ENCODE measurements at places on chromosomes 16 and 17.

- no peak for DNase-seq
Measured at GRCh38 chr16:17184026-17184425, 286.7 kb downstream of the XYLT1 start.

DNA sequence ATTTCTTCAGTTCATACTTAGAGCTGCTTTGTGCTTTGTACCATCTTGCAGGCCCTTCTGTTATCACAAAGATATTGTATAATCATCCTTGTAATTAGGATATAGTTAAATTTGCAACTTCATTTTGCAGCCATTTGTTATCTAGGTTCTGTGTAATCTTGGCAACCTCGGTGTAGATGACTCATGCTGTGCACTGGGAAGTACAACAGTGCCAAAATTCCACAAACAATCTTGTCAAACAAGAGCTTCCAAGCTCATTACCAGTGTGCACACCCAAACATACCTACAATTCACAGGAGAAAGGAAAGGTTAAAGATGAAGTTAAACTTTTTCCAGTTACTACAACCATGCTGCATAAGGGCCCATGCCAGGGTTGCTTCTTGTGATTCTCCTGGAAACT is 1231.8 kb downstream of the CDH11 start:
- DNase-seq, result no peak

- no peak for DNase-seq
Measured at GRCh38 chr17:45905814-45906213, 11.5 kb downstream of the MAPT start.

DNA sequence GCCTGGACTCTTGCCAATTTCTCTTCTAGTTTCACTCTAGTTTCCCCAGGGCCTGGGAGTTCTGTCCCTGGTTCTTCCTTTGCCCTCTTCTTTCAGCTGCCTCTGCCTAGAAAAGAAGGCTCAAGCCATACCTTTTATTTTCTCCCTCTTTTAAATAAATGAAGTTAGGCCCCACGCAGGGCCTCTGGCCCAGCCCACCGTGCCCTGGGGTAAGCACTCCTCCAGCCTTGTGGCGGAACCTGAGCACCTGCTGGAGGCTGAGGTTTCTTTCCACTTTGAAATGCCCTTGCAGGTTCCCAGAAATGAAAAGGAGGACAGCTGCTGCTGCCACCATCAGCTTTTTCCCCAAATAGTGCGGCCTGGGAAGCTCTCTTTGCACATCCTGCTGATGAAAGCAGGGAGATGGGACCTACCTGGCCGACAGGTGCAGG is 139.4 kb downstream of the CCDC182 start:
- DNase-seq, result no peak

DNA sequence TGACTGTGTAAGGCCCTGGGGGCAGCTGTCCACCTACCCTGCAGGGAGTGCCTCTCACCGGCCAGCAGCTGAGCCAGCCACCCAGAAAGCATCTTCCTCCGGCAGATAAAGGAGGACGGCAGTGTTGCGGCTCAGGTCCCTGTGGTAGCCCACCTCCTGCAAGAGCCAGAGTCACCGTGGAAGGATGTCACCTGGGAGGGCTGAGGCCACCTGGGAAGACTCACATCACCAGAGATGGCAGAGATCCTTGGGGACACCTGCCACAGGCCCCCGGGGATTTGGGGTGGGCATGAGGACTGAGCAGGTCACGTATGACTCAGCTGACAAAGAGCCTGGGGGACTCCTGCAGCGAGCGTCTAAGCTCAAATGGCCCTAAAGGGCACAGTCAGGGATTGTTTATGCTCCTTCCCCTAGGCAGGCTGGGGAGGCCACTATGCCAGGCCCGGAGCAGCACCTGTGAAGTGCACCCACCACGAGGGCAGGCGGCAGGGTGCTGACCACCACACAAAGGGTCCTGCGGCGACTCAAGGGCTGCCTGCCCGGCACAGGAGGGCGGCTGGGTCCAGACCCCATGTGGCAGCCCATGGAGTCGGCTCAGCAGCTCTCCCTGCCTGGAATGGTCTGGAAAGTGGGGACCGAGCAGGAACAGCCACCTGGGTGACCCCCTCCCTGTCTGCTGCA is 44.1 kb downstream of the TNFRSF13B start:
- no peak for DNase-seq

GRCh38 chr17:65688307-65688706 is 126.9 kb upstream of the AXIN2 start:
- DNase-seq, result no peak

- no peak for DNase-seq
Measured at GRCh38 chr17:59028328-59028727, 78.4 kb downstream of the TRIM37 start.

- DNase-seq, result no peak
Measured at GRCh38 chr17:49512296-49513043, 17.4 kb downstream of the NGFR start.

DNA sequence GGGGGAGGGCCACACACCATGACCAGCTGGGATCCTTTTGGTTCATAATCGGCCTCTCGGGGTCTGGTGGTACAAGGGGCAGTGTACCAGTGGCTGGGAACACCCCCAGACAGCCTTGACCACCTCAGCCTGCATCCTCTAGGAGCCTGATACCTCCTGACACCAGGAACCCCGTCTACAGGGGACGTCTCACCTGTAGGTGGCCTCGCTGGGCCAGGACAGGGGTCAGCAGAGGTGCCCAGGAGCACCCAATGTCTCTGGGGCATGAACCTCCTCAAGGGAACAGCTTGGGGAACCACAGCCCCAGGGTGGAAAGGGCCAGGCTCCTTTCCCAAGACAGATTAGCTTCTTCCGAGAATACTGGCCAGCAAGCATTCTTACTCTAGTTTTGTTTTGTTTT is 2.5 kb upstream of the METRNL start:
- DNase-seq, result no peak

DNA sequence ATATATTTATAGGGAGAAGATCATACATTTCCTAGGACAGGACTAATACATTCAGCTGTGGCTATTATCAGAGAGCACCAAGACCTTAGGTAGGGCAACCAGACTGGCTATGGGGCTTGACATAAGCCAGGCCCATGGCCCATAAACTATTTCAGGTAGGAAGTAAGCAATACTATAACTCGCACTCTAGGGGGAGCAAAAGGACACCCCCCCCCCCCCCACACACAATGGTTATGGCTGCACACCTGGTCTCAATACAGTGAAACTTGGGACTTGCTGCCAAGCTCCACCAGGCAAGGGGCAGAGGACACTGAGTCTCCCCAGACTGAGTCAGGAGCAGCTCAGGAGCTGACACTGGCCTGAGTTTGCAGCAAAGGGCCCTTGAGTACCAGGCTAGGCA is 348.9 kb upstream of the ASIC2 start:
- DNase-seq, result no peak

GRCh38 chr17:59431601-59432000 is 100.1 kb downstream of the YPEL2 start:
- DNase-seq, result no peak

DNA sequence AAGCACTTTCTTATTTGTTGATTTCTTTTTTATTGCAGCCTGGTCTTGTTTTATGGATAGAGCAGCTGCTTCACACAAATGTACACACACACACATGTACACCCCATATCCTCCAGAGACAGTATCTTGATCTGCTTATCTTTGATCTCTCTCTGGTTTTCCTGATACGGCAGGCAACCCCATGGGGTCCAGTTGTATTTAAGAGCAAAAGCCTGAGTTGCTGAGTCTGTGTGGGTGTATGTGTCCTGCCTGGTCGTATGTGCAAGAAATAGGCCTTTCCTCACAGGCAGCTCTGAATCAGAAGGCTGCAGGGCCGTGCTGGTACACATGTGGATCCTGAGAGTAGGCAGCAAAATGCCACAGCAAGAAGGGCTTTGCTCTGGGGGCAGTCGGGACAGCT is 14.6 kb upstream of the LGALS9 start:
- no peak for DNase-seq

- DNase-seq, result no peak
Measured at GRCh38 chr17:55416000-55416399, 5.6 kb downstream of the MMD start.

GRCh38 chr16:50525716-50526115 is 22.5 kb upstream of the NKD1 start:
- no peak for DNase-seq

- DNase-seq, result no peak
Measured at GRCh38 chr17:67063141-67063540, 18.8 kb downstream of the CACNG1 start.

DNA sequence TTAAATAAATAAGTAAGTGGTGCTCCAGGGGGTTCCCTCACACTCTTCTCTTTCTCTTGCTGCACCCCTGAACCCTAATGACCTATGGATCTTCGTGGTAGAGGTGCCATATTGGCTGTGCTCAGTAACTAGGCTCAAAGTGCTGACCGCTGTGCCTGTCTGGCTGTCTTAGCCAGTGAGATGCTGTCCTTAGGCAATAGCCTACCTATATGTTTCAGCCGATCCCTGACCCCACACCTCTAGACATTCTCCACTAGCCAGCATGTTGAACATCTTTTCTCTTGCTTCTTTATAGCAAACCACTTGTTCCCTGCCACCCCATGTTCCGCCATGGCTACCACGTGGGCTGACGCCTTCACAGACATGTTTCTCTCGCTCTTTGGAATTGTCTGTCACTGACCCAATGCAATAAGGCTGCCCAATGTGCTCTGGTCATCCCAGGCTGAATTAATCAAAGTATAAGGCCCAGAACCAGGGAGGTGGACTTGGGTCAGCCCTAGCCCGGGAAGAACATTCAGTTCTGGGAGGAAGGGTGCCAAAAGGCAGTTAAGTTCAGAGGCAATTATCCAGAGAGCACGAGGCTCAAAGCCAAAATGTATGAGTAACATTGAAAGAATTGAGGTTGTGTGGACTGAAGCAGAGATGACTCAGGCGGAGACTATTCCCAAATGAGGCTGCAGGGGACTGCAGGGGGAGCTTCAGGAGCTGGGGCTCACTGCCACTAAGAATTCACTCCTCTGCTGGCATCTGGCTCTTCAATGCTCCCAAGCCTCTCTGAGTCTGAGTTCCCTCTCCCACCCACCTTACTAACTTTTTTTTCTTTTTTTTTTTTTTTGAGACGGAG is 28.7 kb upstream of the TNRC6A start:
- no peak for DNase-seq

GRCh38 chr16:3161235-3162018 is 26.6 kb upstream of the OR1F1 start:
- no peak for DNase-seq

- DNase-seq, result peak; percentile 17
Measured at GRCh38 chr17:51611585-51611984, 351.2 kb downstream of the UTP18 start.

GRCh38 chr17:35252651-35253050 is 9.8 kb downstream of the SLFN5 start:
- DNase-seq, result no peak

- DNase-seq, result no peak
Measured at GRCh38 chr16:23566724-23567123, 9.2 kb downstream of the UBFD1 start.

DNA sequence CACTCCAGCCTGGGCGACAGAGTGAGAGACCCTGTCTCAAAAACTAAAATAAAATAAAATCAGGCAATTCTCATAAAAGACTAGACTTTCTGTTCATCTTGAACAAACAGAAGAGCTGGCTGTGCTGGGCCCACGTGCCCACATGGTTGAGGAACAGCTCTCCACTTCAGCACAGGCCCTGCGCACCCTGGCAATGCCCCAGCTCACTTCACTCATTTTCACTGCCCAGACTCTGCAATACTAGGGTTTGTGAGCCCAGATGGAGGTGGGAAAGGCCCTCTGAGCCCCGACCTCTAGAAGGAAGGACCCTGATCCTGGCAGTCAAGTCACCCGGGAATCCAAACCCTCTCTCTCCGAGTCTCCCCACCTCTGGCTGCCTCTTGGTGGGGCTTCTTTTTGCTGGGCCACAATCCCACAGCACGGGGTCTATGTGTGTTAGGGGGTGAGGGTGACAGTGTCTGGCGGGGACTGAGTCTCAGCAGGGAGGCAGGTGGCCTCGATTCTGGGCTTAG is 14.8 kb downstream of the MYLK3 start:
- no peak for DNase-seq

GRCh38 chr17:75517297-75517865 is 1.1 kb downstream of the TSEN54 start:
- DNase-seq, result no peak
